ENCODE measurements at places on chromosomes 1 and 21.
A peak's percentile ranks its signal among the peaks of the same experiment; 100 is the strongest.

DNA sequence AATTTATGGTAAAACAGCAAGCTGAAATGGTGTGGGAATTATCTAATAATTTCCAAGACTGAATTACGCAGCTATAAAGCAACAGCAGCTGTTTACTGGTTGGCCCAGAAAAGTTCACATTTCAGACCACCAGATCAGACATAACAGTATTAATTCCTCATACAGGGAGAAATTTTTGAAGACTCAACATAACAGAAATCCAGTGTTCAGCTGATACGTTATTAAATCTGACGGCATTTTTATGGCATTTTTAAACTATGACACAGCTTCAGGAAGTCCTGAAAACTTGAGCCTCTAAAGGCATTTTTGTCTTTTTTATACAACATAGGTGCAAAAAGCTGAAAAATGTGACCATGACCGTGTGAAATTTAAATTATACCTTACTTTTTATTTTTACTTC is 91.2 kb downstream of the APP start:
- peak; percentile 67 for DNase-seq

GRCh38 chr1:25425098-25426085 is 4.8 kb upstream of the RHCE start:
- DNase-seq: no peak

- DNase-seq: no peak
These were observed 115.8 kb downstream of the CAPN8 start for GRCh38 chr1:223549740-223550139.

- DNase-seq: no peak
These were observed 120.6 kb downstream of the TRIM33 start for GRCh38 chr1:114390361-114390760.

- peak; percentile 24 for DNase-seq
These were observed 117.0 kb downstream of the CD247 start for GRCh38 chr1:167401260-167401873.

- DNase-seq: peak; percentile 2
These were observed 132.4 kb downstream of the MAP3K21 start for GRCh38 chr1:233459968-233460367.

DNA sequence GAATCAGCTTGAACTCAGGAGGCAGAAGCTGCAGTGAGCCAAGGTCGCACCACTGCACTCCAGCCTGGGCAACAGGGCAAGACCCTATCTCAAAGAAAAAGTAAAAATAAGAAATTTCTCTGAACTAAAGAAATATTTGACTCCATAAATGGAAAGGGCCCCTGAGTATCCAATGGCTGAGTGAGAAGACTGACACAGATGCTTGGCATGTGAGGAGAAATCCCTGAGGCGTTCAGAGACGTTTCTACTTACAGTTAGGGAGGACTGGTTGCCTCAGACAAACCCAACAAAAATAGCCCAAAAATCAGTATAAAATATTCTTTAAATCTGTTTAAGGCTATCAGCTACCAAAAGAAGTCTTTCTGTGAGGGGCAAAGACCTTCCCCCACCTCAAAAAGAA is 3.0 kb upstream of the SUMO3 start:
- DNase-seq: peak; percentile 74

DNA sequence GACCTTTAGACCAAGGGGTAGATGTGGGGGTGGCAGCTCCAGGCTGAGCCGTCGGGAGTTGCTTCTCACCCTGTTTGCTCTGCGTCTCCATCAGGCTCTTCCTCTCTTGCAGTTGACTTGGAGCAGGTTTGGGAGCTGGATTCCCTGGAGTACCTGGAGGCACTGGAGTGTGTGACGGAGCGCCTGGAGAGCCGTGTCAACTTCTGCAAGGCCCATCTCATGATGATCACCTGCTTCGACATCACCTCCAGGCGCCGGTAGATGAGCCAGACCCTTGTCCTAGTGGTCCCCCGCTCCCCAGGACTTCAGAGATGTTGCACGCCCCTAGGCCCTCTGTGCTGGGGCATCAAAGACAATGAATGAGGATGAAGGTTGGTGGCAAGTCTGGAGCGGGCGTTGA is 547.6 kb downstream of the KIF26B start:
- DNase-seq: no peak

GRCh38 chr21:29430030-29430429 is 131.3 kb downstream of the BACH1 start:
- DNase-seq: no peak

GRCh38 chr1:28518745-28519341 is 13.0 kb downstream of the RCC1 start:
- DNase-seq: peak; percentile 51

GRCh38 chr1:7896994-7897393 is 43.6 kb downstream of the TNFRSF9 start:
- DNase-seq: no peak

GRCh38 chr1:241485554-241485992 is 34.0 kb downstream of the FH start:
- DNase-seq: peak; percentile 44

GRCh38 chr1:217149791-217150190 is 426.6 kb upstream of the ESRRG start:
- no peak for DNase-seq

DNA sequence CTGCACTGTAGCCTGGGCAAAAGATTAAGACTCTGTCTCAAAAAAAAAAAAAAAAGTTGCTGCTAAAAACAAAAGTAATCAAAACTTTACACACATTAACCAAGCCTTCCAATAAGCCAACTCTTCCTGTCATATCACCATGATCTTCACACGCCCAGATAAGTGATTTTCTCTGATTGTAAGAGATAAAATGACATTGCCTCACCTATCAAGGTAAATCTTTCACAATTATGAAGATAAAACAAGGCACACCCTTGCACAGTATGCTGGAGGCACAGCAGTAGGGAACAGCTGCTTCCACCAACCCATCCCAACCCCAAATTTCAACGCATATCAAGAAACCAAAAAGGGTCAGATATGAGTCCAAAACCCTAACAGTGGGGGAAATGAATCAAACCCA is 8.8 kb upstream of the TIAM1 start:
- DNase-seq: no peak

DNA sequence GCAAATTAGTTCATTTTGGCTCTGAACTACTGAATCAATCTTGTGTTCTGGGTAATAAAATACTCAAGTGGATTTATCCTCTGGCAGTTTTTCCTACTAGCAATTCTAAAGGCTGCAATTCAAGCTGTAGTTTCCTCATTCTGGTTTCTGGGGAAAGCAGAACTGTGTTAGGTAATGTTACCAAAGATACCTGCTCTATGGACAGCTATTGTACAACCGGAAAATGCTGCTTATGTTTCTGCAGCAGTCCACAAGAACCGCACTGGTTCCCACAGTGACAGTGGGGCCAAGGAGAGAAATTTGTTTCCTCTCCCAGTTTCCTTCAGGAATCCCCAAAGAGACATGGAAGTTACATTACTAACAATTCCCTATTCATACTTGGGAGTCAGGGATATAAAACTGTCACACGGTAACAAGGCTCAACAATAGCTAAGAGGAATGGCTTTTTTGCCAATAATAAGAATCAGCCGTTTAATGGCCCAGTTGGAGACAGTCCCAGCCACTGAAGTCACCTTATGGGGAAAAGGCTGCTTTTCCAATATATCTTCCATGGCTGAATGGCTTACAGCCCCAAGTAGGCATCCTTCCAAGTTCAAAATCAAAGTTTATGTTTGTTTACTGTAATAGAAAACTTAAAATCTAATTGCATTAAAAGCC is 52.6 kb downstream of the PCNX2 start:
- DNase-seq: no peak

DNA sequence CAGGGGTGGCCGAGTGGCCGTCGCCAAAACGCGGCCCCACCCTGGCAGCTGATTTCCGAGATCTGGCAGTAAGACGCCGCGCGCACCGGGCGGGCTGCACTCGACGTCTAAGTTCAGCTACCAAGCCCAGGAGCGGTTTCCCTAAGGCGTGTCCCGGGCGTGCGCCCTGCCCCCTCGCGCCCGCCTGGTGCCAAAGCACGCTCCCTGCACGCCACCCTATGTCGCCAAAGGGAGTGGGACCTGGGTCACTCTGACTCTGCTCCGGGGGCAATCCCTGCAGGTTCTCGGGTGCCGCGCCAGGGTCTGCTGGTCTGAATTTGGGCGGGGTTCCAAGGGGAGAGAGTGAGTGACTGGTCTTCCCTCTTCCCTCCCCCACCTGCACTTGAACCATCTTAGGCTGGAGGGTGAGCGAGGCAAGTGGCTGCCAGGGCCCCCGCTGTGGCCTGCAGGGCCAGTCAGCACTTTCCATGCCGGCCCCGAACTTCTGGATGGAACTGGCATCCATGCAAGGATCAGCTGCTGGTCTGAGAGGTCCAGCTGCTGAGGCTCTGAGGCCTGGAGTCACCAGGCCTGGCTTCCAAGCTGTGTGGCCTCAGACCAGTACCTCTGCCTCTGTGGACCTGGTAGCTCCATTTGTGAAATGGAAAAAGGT is at the start of gene LRRC38:
LRRC38 (minus strand) TSS at position 109 of the 652 bp plus-strand sequence. CDS start 410 bp downstream, outside the sequence.
- DNase-seq: no peak

DNA sequence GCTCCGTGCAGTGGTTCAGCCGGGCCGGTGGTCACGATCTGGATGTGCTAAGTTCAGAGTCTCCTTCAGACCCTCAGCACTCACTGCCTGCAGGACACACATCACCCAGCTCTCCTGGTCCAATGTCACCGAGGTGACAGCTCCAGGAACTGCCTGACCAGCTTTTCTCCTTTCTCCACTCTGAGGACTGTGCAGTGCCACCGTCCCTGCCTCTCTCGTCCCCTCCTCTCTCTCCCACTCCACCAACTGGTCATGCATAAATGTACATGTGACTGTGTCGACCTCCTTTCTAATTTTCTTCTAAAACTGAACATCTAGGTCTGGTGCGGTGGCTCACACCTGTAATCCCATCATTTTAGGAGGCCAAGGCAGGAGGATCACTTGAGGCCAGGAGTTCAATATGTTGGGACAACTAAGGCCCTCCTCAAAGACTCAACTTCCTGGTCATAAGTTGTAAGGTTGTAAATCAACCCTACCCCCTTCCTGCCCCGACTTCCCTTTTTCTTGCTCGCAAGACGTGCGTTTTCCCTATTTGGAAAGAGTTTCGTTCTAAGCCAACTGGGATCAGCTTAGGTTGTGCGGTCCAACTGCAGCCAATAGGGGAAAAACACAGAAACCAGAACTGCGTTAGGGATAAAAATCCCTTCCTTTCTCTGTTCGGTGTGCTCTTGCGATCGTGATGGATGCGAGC is 53.1 kb downstream of the MEGF6 start:
- no peak for DNase-seq

Data from EL (cell line).